Stimulated activated CD8-positive, alpha-beta memory T cell treated with anti-CD3 and anti-CD28 coated beads, Interleukin-15, amount 100 ng/mL, for 4 hours (primary cell): ENCODE measurements at places on chromosomes 2 and 18.

- no peak for DNase-seq
Measured at GRCh38 chr2:222289278-222290160, 9.3 kb downstream of the PAX3 start.

DNA sequence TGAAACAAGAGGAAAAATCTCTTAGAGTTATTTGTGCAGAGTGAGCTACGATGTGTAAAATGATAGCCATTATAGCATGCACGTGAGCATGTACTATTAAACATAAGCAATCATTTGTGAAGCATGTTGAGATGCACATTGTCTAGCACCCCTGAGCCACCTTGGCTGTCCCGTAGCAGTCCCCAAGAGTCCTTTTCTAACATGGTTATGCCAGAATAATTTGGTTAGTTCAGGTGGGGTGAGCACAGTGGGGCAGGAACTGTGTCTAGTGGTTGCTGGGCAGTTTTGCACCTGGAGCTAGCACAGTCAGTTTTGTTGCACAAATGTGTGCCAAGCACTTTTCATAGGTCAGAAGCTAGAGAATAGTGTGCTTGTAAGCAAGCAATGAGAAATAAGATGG is 809.8 kb downstream of the RNF144A start:
- DNase-seq: no peak

DNA sequence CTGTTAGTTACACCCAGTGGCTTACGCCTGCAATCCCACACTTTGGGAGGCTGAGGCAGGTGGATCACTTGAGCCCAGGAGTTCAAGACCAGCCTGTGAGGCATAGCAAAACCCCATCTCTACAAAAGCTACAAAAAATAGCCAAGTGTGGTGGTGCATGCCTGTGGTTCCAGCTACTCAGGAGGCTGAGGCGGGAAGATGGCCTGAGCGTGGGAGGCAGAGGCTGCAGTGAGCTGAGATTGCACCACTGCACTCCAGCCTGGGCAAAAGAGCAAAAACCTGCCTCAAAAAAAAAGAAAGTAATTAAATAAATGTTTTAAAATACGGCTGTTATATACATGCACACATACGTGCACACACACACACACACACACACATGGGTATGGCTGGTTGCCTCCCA is 194.8 kb downstream of the HDAC4 start:
- DNase-seq: no peak

GRCh38 chr2:241422350-241422749 is 66.3 kb downstream of the FARP2 start:
- no peak for DNase-seq

- no peak for DNase-seq
Measured at GRCh38 chr2:11145350-11145749, 9.9 kb upstream of the SLC66A3 start.
